ENCODE measurements at places on chromosomes 7 and 10. TPM values are rescaled to one million over a fixed set of nuclear protein-coding genes. Genes with fewer than 3 reads are reported as not detected.

The TRPV5 gene
- not detected for polyA plus RNA-seq

The OR9A2 gene
- polyA plus RNA-seq: not detected

The CXCL12 gene
- polyA plus RNA-seq: not detected

The SEMA4G gene
- 0.26 TPM for polyA plus RNA-seq

DNA sequence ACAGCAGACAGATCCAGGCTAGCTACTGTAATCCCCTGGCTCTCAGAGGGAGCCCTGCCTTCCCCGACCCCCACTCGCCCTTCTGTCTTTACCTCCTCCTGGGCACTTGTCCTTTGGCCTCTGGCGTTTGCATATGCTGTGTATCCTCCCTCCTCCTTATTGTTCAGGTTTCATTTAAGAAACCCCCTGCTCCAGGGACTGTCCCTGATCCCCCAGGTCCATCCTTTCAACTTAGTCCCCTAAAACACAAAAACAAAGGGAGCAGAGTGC is 25.7 kb downstream of the GRID1 start:
- no peaks in the 10 kb centered on the region for H3K36me3 ChIP-seq
- no peak overlapping the region for H3K4me3 ChIP-seq
- no peak for DNase-seq
- no peaks in the 10 kb centered on the region for H3K27me3 ChIP-seq
- no peak overlapping the region for H3K27ac ChIP-seq

- H3K27ac ChIP-seq: no peak overlapping the region
- no peak overlapping the region for H3K4me3 ChIP-seq
- peaks cover 3% of the 10 kb centered on the region for H3K36me3 ChIP-seq
- no peaks in the 10 kb centered on the region for H3K4me1 ChIP-seq
- H3K27me3 ChIP-seq: no peaks in the 10 kb centered on the region
Observed at GRCh38 chr7:33155811-33156210, 26.4 kb downstream of the BBS9 start.

DNA sequence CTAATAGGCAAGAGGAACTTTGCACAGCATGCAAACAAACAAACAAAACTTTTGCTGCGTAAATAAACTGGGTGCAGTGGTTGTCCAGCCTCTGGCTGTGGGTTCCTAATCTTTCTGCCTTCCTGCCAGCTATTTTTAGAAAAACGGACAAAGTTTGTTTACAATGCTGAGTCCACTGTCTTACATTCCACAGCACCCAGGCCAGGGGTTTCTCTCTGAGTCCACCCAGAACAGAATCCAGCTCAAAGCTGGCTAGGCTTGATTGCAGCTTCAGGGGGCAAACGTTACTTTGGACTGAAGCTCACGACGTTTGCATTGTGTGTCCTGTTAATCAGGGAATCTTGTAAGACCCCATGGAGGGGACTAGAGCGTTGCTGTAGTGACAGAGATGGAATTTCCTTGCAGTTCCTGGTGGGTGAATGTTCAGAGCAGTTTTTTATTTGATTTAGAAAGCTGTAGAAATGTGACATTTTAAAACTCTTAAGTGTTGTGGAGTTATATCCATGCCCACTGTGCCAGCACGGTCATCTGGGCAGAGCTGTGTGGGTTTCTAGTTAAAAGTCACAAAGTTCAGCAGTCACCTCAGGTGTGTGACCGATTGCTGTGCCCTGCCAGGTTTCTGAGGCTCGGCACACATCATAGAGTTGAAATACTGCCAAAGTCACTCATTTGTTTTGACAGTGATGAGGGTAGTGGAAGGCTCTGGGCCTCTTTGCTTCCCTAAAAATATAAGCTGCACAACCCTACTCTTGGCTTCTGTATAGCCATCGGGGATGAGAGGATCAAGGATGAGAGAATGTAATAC is 247.0 kb downstream of the STK31 start:
- no peak for DNase-seq
- no peak overlapping the region for H3K4me3 ChIP-seq
- H3K27ac ChIP-seq: no peak overlapping the region
- H3K4me1 ChIP-seq: no peaks in the 10 kb centered on the region
